HepG2 (cell line): ENCODE measurements at places on chromosomes 2 and 18. TPM values are rescaled to one million over a fixed set of nuclear protein-coding genes. Genes with fewer than 3 reads are reported as not detected.

Gene KCNG2
- not detected in 2 replicates for total RNA-seq

Gene SIX3
- total RNA-seq = not detected in 2 replicates

Gene STK25
- total RNA-seq = 123 and 177 TPM in 2 replicates

Gene RIT2
- not detected in 2 replicates for total RNA-seq

Gene GPATCH11
- 8.7 and 13.3 TPM in 2 replicates for total RNA-seq

Gene CREG2
- total RNA-seq = 0.18 TPM in 1 of 2 replicates, not detected in the other
